ENCODE measurements at places on chromosomes 4 and X. TPM values are rescaled to one million over a fixed set of nuclear protein-coding genes. Genes with fewer than 3 reads are reported as not detected.

Gene BEX1
- 14.8 TPM for polyA plus RNA-seq

Gene ADH7
- not detected for polyA plus RNA-seq

Gene CFAP99
- polyA plus RNA-seq: 1.9 TPM

Gene PWWP3B
- polyA plus RNA-seq: 4.4 TPM

Gene DDIT4L
- 1.3 TPM for polyA plus RNA-seq

- DNase-seq: no peak
Observed at GRCh38 chr4:136357556-136357955, 1174.7 kb downstream of the PCDH18 start.

GRCh38 chr4:155688860-155689259, 22.2 kb downstream of the GUCY1A1 start:
- no peak for DNase-seq

GRCh38 chrX:40097504-40098263, at the start of gene BCOR:
BCOR (minus strand) TSS chrX:40097958; CDS start chrX:40077929, 20,029 bp downstream.
- no peak for DNase-seq

DNA sequence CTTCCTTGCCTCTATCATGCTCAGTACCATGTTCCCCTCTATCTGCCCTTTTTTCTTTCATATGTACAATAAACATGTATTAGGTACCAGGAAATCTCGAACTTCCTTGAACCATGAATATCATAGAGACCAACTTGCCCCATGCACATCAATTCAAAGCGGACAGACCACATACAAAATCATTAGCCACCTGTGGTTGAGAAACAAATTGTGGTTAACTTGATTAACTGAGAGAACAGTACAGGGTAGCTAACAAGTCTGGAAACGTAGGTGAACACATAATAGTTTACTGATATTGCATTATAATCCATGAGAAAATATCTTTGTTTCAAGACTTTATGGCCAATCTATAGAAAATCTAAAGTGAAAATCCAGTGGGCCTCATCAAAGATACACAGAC, 8.2 kb downstream of the CASP3 start:
- no peak for DNase-seq

- no peak for DNase-seq
Observed at GRCh38 chr4:109040441-109040840, 262.0 kb downstream of the COL25A1 start.

- DNase-seq: no peak
Observed at GRCh38 chr4:66628146-66628545, 917.2 kb downstream of the CENPC start.

Data from right lung (tissue), 10 donors.